ENCODE measurements at places on chromosomes 6 and 20. TPM values are rescaled to one million over a fixed set of nuclear protein-coding genes. Genes with fewer than 3 reads are reported as not detected.

GRCh38 chr20:764255-764654 is 4.0 kb downstream of the SLC52A3 start:
- DNase-seq: no peak

The MKKS gene
- polyA plus RNA-seq: 30.2 TPM

The LMBRD1 gene
- 65.1 TPM for polyA plus RNA-seq

GRCh38 chr6:122028933-122029522 is 370.4 kb upstream of the HSF2 start:
- no peak for DNase-seq

GRCh38 chr20:41167481-41168253 is 30.3 kb downstream of the PLCG1 start:
- peak; percentile 21 for DNase-seq
